ENCODE measurements at places on chromosomes 5 and 9.

DNA sequence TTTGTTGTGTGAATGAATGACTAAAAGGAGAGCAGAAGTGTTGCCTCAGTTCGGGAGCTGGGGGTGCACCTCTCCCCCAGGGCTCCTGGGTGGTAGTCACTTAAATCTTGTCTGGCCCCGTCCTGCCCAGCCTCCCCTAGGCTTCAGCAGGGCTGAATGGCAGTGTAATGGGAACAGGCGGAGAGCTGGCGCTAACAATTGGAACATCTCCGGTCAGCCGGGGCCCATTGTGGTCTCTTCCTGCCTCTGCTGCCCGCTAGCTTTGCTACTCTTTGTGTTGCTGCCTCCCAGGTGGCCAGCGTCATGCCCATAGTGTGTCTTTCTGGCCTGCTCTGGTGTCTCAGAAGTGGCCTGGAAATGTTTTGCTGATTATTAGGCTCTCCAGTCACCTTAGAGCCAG is 62.3 kb downstream of the RGS3 start:
- no peak for DNase-seq

DNA sequence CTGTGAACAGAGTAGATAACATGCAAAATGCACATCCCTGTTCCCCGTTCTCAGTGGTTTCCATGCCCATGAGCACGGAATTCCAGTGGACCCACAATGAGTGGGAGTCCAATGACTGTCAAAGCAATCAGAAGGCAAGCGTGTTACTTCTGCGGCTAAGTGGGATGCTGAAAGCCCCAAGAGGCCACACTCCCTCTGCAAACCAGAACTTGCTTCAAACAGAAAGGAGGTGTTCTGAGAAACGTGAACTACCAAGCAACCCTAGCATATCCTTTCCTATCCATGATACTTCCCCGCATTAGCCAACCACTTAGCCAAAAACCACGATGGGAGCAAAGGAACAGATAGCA is 21.7 kb upstream of the MVB12B start:
- DNase-seq: no peak

- DNase-seq: no peak
These were observed 654.6 kb downstream of the MTRR start for GRCh38 chr5:8523501-8523900.

- DNase-seq: no peak
These were observed 45.5 kb downstream of the FOCAD start for GRCh38 chr9:20729523-20729922.

GRCh38 chr5:73152411-73153388 is 20.3 kb upstream of the TMEM174 start:
- no peak for DNase-seq

- no peak for DNase-seq
These were observed 88.6 kb upstream of the AGXT2 start for GRCh38 chr5:35136386-35136785.

GRCh38 chr5:1757511-1757910 is 42.1 kb downstream of the MRPL36 start:
- no peak for DNase-seq

DNA sequence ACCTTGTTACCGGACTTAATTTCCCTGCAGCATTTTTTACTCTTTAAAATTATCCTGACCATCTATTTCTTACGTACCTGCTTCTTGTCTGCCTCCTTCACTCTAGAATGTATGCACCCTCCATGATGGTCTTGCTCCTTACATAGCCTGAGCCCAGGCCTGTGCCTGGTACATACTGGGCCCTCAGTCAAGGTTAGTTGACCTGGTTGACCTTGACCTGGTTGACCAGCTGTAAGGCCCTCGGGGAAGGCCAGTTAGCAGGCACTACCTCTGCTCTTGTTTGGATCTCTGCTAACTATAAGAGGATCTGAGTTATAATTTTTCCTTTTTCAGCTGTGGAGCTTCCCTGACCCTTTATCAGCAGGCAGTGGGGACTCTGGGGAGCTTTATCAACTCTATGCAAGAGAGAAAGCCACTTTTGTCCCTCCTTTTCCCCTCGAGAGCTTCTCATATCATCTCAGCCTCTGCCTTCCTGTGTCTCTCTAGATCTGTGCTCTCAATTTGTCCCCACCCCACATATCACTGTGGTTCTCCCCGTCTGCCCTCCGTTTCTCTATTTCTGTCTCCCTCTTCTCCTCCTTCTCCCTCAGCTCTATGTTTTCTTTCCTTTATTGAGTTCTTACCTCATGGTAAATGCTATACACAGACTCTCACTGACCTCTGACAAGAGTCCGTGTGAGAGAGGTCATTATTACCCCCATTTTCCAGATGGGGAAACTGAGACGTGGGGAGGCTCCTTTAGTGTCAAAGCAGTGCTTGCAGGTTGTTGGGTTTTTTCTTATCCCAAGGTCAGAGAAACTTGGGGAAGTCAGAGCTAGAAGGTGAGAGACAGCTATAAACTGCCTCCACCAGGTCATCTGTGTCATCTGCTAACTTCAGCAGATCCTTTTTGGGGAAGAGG is 28.6 kb downstream of the SPRY4 start:
- DNase-seq: no peak

DNA sequence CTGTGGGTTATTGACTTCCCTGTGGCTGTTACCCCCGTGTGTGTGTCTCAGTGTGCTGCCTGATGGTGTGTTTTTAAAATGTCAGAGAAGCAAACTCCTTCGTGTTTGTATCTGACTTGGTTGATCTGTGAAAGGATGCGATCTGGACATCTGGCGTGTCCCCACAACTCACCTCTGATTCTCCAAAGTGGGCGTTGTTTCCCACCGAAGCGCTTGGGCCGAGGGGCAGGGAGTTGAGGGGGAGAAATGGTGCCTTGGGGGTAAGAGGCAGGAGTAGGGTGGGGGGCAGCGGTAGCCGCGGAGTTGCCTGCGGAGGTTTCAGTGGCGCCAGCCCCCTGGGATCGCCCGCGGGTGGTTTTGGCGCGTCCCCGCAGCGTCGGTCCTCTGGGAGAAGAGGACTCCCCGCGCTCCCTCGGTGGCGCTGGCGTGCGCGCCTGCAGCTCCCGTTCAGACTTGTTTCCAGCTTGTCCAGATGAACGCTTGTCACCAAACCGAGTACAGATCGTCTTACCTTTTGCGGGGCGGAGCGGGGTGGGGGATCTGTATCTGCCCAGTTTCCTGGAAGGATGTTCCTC is 1.1 kb downstream of the MAST4 start:
- DNase-seq: peak; percentile 37

DNA sequence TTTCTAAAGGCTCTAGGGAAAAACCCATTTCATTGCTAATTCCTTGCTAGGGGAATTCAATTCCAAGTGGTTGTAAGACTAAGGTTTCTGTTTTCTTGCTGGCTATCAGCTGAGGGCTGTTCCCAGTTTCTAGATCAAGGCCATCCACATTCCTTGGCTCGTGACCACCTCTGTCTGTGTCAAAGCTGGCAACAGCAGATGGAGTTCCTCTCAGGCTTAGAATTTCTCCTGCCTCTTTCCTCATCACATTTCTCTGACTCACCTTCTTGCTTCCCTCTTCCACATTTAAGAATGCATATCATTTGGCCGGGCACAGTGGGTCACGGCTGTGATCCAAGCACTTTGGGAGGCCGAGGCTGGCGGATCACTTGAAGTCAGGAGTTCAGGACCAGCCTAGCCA is 19.0 kb downstream of the DAB2IP start:
- DNase-seq: no peak

GRCh38 chr9:73050887-73051550 is 98.2 kb upstream of the ALDH1A1 start:
- no peak for DNase-seq

DNA sequence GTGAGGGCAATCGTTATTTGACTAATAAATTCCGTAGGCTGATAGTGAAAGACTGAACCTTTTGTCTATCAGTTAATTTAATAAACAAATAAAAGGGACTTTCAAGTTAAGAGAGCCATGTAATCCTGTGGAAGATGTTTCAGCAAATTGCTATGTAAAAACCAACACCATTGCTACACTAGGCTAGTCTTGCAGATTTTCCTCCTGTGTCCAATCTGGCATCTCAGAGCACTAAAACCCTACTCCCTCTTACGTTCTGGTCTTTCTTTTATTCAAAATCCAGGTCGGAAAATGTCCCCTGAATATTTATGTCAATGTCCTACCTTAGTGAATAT is 478.8 kb upstream of the TNC start:
- DNase-seq: no peak

DNA sequence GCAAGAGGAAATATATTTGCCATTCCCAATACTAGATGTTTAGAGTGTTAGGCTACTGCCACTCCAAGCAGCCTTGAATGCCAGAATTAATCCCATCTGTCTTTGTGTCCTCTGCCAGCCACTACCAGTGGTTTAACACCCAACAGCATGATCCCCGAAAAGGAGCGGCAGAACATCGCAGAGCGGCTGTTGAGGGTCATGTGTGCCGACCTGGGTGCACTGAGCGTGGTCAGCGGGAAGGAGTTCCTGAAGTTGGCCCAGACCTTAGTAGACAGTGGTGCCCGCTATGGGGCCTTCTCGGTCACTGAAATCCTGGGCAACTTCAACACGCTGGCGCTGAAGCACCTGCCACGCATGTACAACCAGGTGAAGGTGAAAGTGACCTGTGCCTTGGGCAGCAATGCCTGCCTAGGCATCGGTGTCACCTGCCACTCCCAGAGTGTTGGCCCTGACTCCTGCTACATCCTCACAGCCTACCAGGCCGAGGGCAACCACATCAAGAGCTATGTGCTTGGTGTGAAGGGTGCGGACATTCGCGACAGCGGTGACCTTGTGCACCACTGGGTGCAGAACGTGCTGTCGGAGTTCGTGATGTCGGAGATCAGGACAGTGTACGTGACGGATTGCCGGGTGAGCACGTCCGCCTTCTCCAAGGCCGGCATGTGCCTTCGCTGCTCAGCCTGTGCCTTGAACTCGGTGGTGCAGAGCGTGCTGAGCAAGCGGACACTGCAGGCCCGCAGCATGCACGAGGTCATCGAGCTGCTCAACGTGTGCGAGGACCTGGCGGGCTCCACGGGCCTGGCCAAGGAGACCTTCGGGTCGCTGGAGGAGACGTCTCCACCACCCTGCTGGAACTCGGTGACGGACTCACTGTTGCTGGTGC is 29.3 kb downstream of the AMBP start:
- DNase-seq: no peak

DNA sequence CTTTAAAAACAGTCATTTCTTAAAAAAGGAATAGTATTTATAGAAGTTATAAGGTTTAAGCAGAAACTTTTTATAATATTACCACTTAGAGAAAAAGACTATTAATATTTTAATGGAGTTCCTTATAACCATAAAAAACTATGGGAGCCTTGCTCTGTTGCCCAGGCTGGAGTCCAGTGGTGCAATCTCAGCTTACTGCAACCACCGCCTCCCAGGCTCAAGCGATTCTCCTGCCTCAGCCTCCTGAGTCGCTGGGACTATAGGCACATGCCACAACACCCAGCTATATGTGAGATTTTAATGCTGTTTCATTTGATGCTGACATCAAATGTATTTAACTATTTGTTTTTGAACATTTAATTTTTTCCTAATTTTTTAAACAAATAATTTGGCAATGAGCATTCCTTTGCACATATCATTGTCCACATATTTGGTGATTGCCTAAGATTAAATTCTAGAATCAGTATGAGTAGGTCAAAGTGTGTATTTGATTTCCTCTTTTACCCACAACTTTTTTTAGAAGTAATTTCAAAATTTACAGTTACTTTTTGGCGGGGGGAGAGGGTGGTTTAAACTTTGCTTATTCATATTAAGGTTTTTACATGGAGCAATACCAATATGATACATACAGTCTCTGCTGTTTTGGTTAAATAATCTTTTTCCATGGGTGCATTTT is 235.5 kb downstream of the ARHGEF28 start:
- DNase-seq: no peak

- no peak for DNase-seq
These were observed 63.8 kb upstream of the RNF130 start for GRCh38 chr5:180135128-180135955.

GRCh38 chr9:133603135-133603927 is 5.9 kb downstream of the FAM163B start:
- DNase-seq: no peak

GRCh38 chr5:59097116-59097515 is 514.2 kb downstream of the RAB3C start:
- DNase-seq: no peak

DNA sequence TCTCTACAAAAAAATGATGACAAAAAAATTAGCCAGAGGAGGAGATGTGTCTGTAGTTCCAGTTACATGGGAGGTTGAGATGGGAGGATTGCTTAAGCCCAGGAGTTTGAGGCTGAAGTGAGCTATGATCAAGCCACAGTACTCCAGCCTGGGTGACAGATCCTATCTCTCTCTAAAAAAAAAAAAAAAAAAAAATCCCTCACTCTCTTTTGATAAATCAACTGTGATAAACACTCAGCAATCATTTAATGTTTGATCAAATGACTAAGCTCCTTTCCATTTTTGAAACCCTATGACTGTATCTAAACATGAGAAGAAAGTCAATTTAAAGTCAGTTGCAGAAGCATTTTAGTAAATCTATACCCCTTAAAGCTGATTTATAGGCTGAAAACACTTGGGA is 112.1 kb upstream of the IL6ST start:
- no peak for DNase-seq

- no peak for DNase-seq
These were observed 482.9 kb downstream of the TMEM38B start for GRCh38 chr9:106177216-106177615.
